ENCODE measurements at places on chromosomes 6 and 20.
A peak's percentile ranks its signal among the peaks of the same experiment; 100 is the strongest.

DNA sequence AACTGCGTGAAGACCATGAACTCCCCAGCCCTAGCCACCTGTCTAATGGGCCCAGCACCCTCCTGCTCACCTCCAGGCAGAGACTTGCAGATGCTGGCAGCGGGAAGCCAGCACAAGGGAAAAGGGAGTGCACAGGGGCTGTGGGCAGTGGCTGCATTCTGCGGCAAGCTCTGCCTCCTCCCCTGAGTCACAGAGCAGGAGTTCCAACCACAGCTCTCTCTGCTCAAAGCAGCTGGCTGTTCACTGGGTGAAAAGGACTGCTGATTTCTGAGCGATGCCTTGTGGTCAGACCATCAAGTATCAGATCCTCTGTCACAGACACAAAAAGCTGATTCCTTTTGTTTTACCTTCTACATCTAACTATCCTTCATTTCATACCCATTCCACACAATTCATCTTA is 10.5 kb downstream of the NKX2-2 start:
- DNase-seq, result no peak

- DNase-seq, result no peak
Measured at GRCh38 chr20:37797669-37798175, 103.9 kb downstream of the CTNNBL1 start.

- no peak for DNase-seq
Measured at GRCh38 chr6:81253821-81254220, 498.7 kb downstream of the TENT5A start.

DNA sequence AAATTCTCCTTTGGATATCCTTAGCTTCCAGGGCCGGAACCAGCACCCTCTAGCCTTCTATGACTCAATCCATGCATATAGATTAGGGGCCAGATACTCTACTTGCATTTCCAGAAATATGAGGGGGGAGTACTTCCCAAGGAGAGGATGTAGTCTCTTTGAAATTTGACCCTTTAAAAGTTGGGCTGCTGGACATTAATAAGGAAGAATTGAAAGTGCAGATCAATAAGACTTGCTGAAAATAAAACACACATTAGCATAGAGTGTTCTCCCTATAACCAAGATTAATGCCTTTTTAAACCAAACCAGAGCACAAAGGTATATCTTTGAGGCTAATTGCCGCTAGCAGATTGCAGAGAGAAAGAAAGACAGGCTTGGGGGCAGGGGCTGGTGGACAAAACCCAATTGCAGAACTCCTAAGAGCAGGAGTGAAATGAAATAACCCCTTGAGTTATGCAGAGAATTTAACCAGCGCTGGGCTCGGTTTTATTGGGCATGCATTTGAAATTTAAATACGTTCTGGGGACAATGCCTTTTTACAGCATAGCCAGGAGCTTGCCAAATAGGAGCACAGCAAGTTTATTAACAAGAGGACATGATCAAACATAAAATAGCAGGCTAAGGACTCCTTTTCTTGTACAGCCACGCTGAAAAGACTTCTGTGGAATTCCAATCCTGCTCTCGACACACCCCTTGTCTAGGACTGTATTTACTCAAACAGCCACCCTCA is 108.2 kb upstream of the SALL4 start:
- DNase-seq, result no peak

GRCh38 chr6:11653028-11653583 is 115.6 kb downstream of the TMEM170B start:
- peak; percentile 6 for DNase-seq

GRCh38 chr6:85684133-85684808 is 41.6 kb upstream of the SYNCRIP start:
- DNase-seq, result no peak

Data from stimulated activated CD4-positive, alpha-beta T cell treated with anti-CD3 and anti-CD28 coated beads, Interleukin-1b, Interleukin-23, amount 100 ng/mL, for 1 hour (primary cell).